Gastroesophageal sphincter (tissue), 4 donors: ENCODE measurements at places on chromosomes 13 and 19. TPM values are rescaled to one million over a fixed set of nuclear protein-coding genes. Genes with fewer than 3 reads are reported as not detected.

PRSS57 gene
- total RNA-seq = not detected

ADGRE3 gene
- not detected for total RNA-seq

SAE1 gene
- 134 TPM for total RNA-seq

APOE gene
- 38.4 TPM for total RNA-seq

SCEL gene
- total RNA-seq = 0.54 TPM

FAM124A gene
- total RNA-seq = 13.7 TPM

CCDC159 gene
- 20.1 TPM for total RNA-seq

DNA sequence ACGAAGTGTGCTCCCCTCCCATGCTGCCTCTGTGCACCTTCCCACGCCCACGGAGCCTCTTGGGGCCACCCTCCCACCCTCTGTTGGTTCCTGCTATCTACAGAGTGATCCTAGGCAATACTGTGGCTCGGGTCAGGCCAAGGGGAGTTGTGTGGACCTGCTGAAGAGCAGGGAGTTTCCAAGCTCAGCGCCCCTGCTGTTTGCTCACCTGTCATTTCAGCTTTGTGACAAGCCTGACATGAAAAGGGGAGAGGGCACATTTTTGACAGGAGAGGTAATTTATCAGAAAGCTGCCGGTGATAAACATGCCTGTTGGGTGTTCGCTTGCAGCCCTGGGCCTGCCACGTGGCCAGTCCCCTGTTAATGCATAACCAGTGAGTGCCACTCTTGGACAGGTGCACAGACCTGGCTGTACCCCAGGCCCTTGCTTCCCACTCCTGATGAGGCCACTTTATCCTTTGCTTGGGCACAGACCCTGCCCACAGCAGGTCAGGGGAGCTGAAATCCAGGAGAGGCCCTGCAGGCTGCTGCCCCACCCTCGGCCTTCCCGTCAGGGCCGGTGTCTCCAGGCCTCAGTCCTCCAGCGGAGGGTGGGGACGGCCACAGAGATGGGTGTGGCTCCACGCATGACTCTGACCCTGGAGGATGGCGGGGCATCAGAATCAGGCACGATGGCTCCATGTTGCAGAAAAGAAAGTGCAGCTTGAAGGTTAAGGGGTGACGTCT is 201.5 kb upstream of the GPR12 start:
- ATAC-seq = no peak

GRCh38 chr19:35013041-35013819 is 13.1 kb downstream of the GRAMD1A start:
- ATAC-seq = peak; percentile 76

- ATAC-seq = peak; percentile 87
Measured at GRCh38 chr13:30388406-30389283, 33.6 kb upstream of the UBE2L5 start.

DNA sequence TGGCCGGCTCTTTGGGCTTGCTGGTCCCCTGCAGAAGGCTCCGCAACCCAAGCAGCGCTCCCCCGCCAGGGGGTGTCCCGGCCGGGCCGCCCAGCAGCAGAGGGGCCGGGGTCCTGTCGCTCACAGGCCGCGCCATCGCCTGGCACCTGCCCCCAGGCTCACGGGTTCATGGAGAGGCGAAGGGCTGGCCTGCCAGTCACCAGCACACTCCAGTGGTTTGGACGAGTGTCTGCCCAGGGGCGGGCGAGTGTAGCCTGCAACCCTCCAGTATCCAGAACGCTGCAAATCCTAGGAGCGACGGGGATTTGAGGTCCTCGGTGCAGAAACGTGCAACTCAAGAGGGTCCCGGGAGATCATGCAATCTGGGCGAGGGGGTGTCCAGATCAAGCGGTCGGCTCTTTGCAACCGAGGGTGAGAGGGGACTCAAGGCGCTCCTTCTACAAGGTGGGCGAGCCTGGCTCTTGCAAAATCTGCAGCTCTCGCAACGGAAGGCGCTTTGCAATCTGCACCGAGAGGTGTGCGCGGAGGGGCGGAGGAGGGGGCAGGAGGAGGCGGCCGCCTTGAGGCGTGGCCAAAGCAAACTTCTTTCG is at the start of gene DBP:
Gene DBP (minus strand): TSS at position 521 of the 590 bp plus-strand sequence. CDS start 385 bp downstream, at position 136.
- no peak for ATAC-seq

DNA sequence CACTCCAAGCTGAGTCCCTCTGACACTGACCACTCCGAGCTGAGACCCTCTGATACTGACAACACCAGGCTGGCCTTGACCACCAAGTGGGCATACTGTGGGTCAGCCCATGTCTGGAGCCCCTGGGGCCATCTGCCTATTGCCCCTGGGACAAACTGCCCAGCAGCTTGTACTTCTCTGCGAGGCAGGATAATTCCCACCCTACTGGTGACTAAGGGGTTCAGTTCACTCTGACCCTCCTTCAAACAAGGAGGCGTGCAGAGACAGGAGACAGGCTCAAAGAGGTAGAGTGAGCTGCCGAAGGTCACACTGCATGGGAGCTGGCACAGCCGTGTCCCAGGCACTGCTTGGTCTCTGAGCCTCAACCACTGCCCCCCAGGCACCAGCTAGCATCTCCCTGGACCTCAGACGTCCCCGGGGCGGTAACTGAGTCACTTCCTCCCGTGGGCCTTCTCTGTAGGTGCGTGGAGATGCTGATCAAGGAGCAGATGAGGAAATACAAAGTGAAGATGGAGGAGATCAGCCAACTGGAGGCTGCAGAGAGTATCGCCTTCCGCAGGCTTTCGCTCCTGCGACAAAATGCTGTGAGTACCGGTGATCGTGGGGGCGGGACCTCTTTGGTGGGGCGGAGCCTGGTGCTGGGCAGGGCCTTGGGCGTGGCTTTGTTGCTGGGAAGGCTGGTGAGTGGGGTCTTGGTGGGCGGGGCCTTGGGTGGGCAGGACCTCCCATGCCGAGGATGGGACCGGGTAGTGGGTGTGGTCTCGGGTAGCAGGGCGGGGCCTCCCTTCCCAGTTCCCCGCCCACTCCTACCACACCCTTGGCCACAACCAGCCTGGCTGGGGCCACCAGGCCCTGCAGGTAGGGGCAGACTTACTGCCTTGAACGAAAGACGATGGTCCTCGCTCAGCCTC is 5.8 kb upstream of the USE1 start:
- no peak for ATAC-seq

DNA sequence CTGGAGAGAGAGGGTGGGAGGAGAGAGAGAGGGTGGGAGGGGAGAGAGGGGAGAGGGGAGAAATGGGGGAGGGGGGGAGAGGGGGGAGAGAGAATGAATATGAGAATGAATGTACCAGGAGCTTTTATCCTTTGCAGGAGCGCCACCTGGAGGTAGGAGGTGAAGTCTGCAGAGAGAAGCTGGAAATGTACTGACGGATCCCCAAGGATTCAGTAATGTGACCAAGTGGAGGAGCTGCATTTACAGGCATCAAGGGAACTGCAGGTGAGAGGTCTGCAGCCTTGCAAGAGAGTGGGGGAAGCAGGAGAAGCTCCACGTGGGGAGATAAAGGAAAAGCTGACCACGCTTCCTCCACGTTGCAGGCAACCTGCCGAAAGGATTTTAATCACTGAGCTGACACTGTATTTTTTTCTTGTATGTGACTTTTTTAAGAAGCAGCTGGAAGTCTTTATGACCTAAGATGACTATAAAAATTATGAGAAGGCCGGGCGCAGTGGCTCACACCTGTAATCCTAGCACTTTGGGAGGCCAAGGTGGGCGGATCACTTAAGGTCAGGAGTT is 33.7 kb downstream of the VSTM1 start:
- ATAC-seq = no peak

DNA sequence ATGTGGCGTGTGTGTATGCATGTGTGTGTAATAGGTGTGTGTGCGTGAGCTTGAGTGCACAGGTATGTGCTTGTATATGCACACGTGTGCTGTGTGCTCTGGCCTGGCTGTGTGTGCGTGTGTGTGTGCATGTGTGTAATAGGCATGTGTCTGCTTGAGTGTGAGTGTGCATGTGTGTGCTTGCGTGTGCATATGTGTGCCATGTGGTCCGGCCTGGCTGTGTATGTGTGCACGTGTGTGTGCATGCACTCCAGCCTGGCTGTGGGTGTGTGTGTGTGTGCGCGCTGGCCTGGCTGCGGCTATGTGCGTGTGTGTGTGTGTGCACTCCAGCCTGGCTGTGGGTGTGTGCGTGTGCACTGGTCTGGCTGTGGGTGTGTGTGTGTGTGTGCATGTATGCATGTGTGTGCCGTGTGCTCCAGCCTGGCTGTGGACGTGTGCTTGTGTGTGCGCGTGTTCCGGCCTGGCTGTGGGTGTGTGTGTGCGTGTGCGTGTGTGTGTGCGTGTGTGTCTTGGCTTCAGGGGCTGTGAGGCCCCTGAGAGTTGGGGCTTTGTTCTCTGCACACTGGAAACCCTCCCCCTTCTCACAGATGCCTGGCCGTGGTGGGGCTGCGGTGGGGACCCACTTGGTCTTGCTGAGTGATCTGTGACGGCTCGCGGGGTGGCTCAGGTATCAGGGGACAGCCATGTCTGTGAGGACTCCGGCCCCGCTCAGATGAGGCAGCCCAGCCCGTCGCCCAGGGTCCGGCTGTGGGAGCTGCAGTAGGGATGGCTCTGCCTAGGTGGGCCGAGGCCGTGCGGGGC is 8.2 kb downstream of the SPPL2B start:
- ATAC-seq = no peak

GRCh38 chr19:16970821-16971220 is 55.8 kb downstream of the CPAMD8 start:
- ATAC-seq = no peak

DNA sequence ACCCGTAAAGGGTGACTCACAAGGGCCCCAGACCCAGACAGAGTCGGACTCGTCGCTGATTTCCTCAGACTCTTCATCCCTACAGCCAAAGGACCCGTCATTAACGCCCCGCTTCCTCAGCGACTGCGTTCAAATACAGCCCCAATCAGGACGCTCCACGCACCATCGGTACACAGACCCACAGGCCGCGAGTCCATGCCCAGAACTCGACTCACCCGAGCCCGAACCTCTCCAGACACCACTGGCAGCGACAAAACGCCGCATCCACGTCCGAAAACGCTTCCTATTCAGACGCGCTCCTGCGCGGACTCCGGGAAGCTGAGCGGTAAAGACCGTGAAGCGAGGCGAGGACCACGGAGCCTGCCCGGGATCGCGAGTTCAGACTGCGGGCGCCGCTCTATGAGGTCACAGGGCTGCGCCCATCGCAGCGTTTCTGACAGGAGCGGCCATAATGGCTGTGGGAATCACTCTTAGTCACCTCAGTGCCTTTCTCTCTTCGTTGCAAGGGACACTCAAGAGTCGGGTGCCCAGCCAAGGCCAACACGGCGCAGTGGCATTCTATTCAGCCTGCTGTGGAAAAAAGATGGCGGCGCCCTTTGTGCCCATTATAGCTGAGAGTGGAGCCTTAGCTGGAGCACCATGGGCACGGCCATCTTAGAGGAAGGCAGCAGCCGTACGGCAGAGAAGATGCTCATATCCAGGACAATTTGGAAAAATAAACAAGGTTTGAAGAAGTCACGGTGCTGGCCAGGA is at the start of gene ZNF614:
Gene ZNF614 (minus strand): TSS at position 353 of the 753 bp plus-strand sequence. CDS start 2,634 bp downstream, outside the sequence.
- ATAC-seq = peak; percentile 96

DNA sequence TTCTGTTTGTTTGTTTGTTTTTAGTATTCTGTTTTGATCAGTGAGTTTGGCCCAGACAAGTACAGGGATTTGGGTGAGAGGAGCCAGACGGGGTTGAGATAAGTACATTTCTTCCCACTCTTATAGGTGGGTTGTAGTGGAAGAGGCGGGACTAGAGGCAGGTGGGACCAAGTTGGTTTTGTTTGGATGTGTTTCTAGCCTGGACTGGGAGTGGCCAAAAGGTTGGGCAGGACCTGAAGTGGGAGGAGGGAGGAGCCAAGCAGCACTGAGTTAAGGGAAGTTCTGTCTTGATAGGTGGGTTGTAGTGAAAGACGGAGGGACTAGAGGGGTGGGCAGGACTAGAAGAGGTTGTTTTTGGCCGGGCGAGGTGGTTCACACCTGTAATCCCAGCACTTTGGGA is 9.0 kb downstream of the DNASE2 start:
- ATAC-seq = no peak

DNA sequence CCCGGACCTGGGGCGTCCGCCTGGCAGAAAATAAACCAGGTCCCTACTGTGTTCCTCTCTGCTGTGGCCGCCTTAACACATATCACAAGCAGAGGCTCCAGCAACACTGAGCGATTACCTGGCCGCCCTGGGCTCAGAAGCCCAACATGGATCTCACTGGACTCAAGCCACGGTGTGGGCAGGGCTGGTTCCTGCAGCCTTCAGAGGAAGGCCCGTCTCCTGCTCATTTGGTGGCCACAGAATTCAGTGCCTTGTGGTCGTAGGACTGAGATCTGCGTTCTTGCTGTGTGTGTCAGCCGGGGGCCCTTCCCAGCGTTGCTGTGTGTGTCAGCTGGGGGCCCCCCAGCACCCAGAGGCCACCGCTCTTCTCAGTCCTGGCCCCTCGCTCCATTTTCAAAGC is 30.2 kb downstream of the C2CD4C start:
- ATAC-seq = no peak
